ENCODE measurements at places on chromosomes 2 and 18. TPM values are rescaled to one million over a fixed set of nuclear protein-coding genes. Genes with fewer than 3 reads are reported as not detected.

The ADGRF3 gene
- not detected for total RNA-seq

The CABYR gene
- total RNA-seq: 1.1 TPM

DNA sequence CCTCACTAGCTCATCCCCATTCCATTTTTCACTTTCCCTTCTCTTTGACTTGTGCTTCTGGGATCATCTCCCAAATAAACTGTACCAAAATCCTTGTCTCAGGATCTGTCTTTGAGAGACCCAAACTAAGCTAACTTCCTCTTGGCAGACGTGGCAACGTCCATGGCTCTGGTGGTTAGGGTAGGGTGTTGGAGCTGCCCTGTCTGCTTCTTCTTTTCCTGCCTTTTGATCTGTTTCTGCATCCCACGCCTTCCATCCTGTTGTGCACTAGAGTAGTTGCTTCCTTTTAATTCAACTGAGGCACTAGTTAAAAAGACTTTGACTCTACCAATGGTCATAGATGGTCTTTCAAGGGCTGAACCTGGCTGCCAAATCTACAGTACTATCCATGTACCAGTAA, 5.5 kb upstream of the MAP4K4 start:
- no peaks in the 10 kb centered on the region for H3K36me3 ChIP-seq
- H3K4me1 ChIP-seq: no peaks in the 10 kb centered on the region

GRCh38 chr2:88350331-88351248, 101.9 kb downstream of the FOXI3 start:
- peak; percentile 73 for DNase-seq
- H3K27me3 ChIP-seq: peaks cover 34% of the 10 kb centered on the region
- no peak overlapping the region for H3K27ac ChIP-seq
- H3K4me1 ChIP-seq: no peaks in the 10 kb centered on the region
- peak overlapping the region; percentile 18 for H3K4me3 ChIP-seq
- H3K36me3 ChIP-seq: no peaks in the 10 kb centered on the region

GRCh38 chr18:51227660-51228059, 30.2 kb upstream of the MEX3C start:
- H3K4me3 ChIP-seq: no peak overlapping the region
- H3K27ac ChIP-seq: no peak overlapping the region
- no peaks in the 10 kb centered on the region for H3K4me1 ChIP-seq
- DNase-seq: no peak
- H3K27me3 ChIP-seq: no peaks in the 10 kb centered on the region
- no peaks in the 10 kb centered on the region for H3K36me3 ChIP-seq

GRCh38 chr2:142037066-142037465, 93.8 kb downstream of the LRP1B start:
- H3K36me3 ChIP-seq: no peaks in the 10 kb centered on the region
- no peak for DNase-seq
- no peak overlapping the region for H3K4me3 ChIP-seq

Measured in transverse colon (tissue), 4 donors.